ENCODE measurements at places on chromosomes 7 and 10. TPM values are rescaled to one million over a fixed set of nuclear protein-coding genes. Genes with fewer than 3 reads are reported as not detected.

- H3K36me3 ChIP-seq, result peaks cover 22% of the 10 kb centered on the region
- no peak overlapping the region for H3K27ac ChIP-seq
- H3K27me3 ChIP-seq, result no peaks in the 10 kb centered on the region
- H3K4me3 ChIP-seq, result no peak overlapping the region
- no peak for DNase-seq
These were observed 161.5 kb upstream of the SH2B2 start for GRCh38 chr7:102125127-102125596.

DNA sequence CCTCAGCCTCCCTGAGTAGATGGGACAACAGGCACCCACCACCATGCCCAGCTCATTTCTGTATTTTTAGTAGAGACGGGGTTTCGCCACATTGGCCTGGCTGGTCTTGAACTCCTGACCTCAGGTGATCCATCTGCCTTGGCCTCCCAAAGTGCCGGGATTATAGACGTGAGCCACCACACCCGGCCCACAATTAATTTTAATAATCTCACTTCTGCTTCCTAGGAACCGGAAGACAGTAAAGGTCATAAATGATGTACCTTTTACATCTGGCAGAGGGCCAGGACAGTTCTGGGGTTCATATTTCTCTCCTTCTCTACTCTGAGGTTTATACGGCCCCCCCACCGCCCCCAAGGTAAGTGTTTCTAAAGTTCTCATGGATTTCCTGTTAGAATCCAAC lies 31.2 kb upstream of the AOAH start:
- no peaks in the 10 kb centered on the region for H3K27me3 ChIP-seq
- H3K27ac ChIP-seq, result no peak overlapping the region
- H3K36me3 ChIP-seq, result peaks cover 2% of the 10 kb centered on the region
- no peak overlapping the region for H3K4me3 ChIP-seq
- H3K4me1 ChIP-seq, result peaks cover 19% of the 10 kb centered on the region

- no peaks in the 10 kb centered on the region for H3K4me1 ChIP-seq
- no peaks in the 10 kb centered on the region for H3K36me3 ChIP-seq
- DNase-seq, result no peak
- H3K27me3 ChIP-seq, result peaks cover 72% of the 10 kb centered on the region
- H3K27ac ChIP-seq, result no peak overlapping the region
These were observed 97.9 kb downstream of the EMX2 start for GRCh38 chr10:117640406-117640805.

GRCh38 chr10:23051855-23052331 lies 43.5 kb upstream of the MSRB2 start:
- no peaks in the 10 kb centered on the region for H3K27me3 ChIP-seq
- no peak overlapping the region for H3K4me3 ChIP-seq
- H3K4me1 ChIP-seq, result peaks cover 39% of the 10 kb centered on the region
- no peak for DNase-seq
- no peak overlapping the region for H3K27ac ChIP-seq

- peak overlapping the region; percentile 29 for H3K4me3 ChIP-seq
- H3K27me3 ChIP-seq, result no peaks in the 10 kb centered on the region
- H3K4me1 ChIP-seq, result peaks cover 19% of the 10 kb centered on the region
- H3K36me3 ChIP-seq, result no peaks in the 10 kb centered on the region
- peak overlapping the region; percentile 67 for H3K27ac ChIP-seq
These were observed 23.7 kb downstream of the AKR1E2 start for GRCh38 chr10:4849555-4850242.

- no peak overlapping the region for H3K4me3 ChIP-seq
- H3K27me3 ChIP-seq, result peaks cover 14% of the 10 kb centered on the region
- no peaks in the 10 kb centered on the region for H3K36me3 ChIP-seq
These were observed 115.2 kb downstream of the PLXNA4 start for GRCh38 chr7:132461032-132461592.

GRCh38 chr10:44233561-44234482 lies 151.1 kb downstream of the CXCL12 start:
- H3K4me3 ChIP-seq, result peak overlapping the region; percentile 17
- no peak overlapping the region for H3K27ac ChIP-seq
- H3K36me3 ChIP-seq, result peaks cover 6% of the 10 kb centered on the region
- peaks cover 26% of the 10 kb centered on the region for H3K4me1 ChIP-seq

- H3K27me3 ChIP-seq, result no peaks in the 10 kb centered on the region
- peak overlapping the region; percentile 90 for H3K4me3 ChIP-seq
- H3K27ac ChIP-seq, result peak overlapping the region; percentile 98
- DNase-seq, result peak; percentile 32
These were observed 488 bp downstream of the EIF4H start for GRCh38 chr7:74174606-74175082.

GRCh38 chr7:132065193-132065988 lies 509.0 kb upstream of the PODXL start:
- no peaks in the 10 kb centered on the region for H3K4me1 ChIP-seq
- no peaks in the 10 kb centered on the region for H3K36me3 ChIP-seq
- no peak overlapping the region for H3K27ac ChIP-seq
- peaks cover 21% of the 10 kb centered on the region for H3K27me3 ChIP-seq

- H3K4me1 ChIP-seq, result peaks cover 3% of the 10 kb centered on the region
- H3K4me3 ChIP-seq, result no peak overlapping the region
- peaks cover 4% of the 10 kb centered on the region for H3K27me3 ChIP-seq
- DNase-seq, result no peak
These were observed 17.1 kb upstream of the MACROH2A2 start for GRCh38 chr10:70035531-70035930.

- no peaks in the 10 kb centered on the region for H3K27me3 ChIP-seq
- H3K27ac ChIP-seq, result peak overlapping the region; percentile 87
- no peak for DNase-seq
- H3K4me1 ChIP-seq, result peaks cover 36% of the 10 kb centered on the region
- peak overlapping the region; percentile 1 for H3K4me3 ChIP-seq
- H3K36me3 ChIP-seq, result peaks cover 8% of the 10 kb centered on the region
These were observed 66.4 kb downstream of the ST8SIA6 start for GRCh38 chr10:17387861-17388503.

- no peak overlapping the region for H3K4me3 ChIP-seq
- no peak overlapping the region for H3K27ac ChIP-seq
- H3K4me1 ChIP-seq, result no peaks in the 10 kb centered on the region
- H3K27me3 ChIP-seq, result no peaks in the 10 kb centered on the region
- H3K36me3 ChIP-seq, result peaks cover 12% of the 10 kb centered on the region
These were observed 79.1 kb upstream of the TNRC18 start for GRCh38 chr7:5502721-5503243.

GRCh38 chr7:29038463-29038862 lies 80.3 kb upstream of the TRIL start:
- H3K36me3 ChIP-seq, result no peaks in the 10 kb centered on the region
- no peak for DNase-seq
- no peaks in the 10 kb centered on the region for H3K27me3 ChIP-seq
- no peak overlapping the region for H3K4me3 ChIP-seq
- H3K27ac ChIP-seq, result no peak overlapping the region
- H3K4me1 ChIP-seq, result peaks cover 24% of the 10 kb centered on the region

DNA sequence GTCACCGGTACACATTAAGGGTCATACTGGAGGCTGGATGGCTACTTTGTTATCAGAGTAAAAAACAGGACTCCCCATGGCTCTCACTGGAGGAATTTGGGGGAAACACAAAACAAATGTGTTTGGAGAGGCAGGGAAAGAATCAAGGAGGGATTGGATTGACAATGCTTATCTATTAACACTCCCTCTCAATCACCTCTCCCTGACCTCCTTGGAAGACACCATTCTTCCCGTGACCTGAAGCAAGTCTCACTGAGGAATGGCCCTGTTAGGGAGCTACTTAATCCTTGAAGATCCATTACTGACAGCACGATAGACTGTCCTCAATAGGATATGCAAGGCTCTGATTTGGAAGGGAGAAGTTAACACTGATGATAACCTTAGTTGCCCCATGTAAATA lies 242.1 kb upstream of the PTN start:
- H3K4me3 ChIP-seq, result no peak overlapping the region
- H3K36me3 ChIP-seq, result no peaks in the 10 kb centered on the region
- peaks cover 3% of the 10 kb centered on the region for H3K27me3 ChIP-seq

DNA sequence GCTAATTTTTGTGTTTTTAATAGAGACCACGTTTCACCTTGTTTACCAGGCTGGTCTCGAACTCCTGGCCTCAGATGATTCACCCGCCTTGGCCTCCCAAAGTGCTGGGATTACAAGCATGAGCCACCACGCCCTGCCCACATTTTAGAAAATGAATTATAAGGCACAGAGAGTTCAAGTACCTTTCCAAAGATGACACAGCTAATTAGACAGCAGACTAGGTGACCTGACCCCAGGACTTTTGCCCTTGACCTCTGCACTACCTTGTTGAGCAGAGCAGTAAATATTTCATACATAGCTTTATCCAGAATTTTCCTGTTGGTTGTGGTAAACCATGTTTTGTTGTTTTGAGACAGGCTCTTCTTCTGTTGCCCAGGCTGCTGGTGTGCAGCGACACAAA lies 131.3 kb upstream of the KCTD7 start:
- H3K27ac ChIP-seq, result no peak overlapping the region
- no peaks in the 10 kb centered on the region for H3K36me3 ChIP-seq
- H3K4me1 ChIP-seq, result peaks cover 1% of the 10 kb centered on the region
- H3K27me3 ChIP-seq, result no peaks in the 10 kb centered on the region

GRCh38 chr10:95861386-95861785 lies 46.4 kb upstream of the CC2D2B start:
- no peaks in the 10 kb centered on the region for H3K27me3 ChIP-seq
- H3K36me3 ChIP-seq, result peaks cover 3% of the 10 kb centered on the region
- no peak overlapping the region for H3K4me3 ChIP-seq
- DNase-seq, result no peak

DNA sequence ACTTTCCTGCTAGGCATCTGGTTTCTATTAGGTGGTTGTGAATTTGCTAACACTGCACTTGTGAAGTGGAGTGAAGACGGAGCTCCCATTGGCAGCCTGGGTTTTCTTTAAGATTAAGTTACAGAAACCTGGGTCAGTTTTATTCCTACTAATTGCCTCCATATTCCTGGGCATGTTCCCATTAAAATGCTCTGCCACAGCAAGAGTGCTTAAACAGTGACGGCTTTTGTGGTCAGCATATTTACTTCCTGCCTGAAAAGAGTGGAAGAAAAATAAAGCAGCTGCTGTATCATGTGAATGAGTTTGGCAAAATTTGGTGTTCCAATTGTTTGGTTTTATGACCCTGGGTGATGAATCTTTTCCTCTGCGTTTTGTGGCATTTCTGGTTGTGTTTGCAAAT lies 96.9 kb upstream of the PLXDC2 start:
- H3K4me1 ChIP-seq, result no peaks in the 10 kb centered on the region
- H3K27me3 ChIP-seq, result no peaks in the 10 kb centered on the region
- no peak for DNase-seq
- H3K27ac ChIP-seq, result no peak overlapping the region
- no peak overlapping the region for H3K4me3 ChIP-seq
- no peaks in the 10 kb centered on the region for H3K36me3 ChIP-seq

DNA sequence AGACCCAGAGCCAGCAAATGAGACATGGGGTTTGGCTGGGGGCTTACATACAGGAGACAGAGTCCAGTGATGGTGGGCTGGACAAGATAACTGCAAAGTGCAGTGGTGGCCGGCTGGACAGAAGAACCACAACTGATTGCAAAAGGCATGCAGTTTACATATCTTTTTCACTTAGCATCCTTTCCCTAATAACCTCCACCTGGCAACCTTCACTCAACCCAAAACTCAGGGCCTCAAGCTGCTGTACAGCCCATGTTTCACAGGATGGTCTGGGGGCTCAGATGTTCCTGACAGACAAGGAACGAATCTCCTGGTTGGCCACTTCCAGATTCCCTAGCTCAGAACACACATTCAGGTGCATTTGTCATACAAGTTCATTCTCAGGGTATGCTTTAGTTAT lies 7.8 kb upstream of the PDCD4 start:
- H3K4me1 ChIP-seq, result peaks cover 35% of the 10 kb centered on the region
- H3K4me3 ChIP-seq, result no peak overlapping the region
- H3K27ac ChIP-seq, result no peak overlapping the region
- no peaks in the 10 kb centered on the region for H3K27me3 ChIP-seq
- H3K36me3 ChIP-seq, result no peaks in the 10 kb centered on the region

GRCh38 chr7:480531-481218 lies 39.0 kb downstream of the PDGFA start:
- H3K27ac ChIP-seq, result no peak overlapping the region
- DNase-seq, result no peak
- H3K36me3 ChIP-seq, result no peaks in the 10 kb centered on the region
- no peak overlapping the region for H3K4me3 ChIP-seq

DNA sequence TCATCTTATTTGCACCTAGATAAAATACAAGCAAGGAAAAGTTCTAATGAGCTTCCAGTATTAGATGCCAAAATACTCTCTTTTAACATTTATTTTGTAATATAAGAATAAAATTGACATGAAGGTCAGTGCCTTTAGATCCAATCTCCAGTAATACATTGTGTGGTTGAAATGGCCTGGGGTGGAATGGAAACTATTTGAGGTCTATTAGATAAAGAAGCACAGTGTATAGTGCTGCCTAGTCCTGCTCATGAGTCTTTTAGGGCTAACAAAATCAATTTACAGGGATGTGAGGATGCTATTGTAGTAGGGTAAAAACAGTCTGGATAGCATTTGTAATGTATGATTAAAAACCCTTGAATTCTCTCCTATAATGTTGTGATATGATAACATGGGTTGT lies 84.5 kb upstream of the ETV1 start:
- H3K27me3 ChIP-seq, result no peaks in the 10 kb centered on the region
- H3K36me3 ChIP-seq, result no peaks in the 10 kb centered on the region
- DNase-seq, result no peak
- no peak overlapping the region for H3K27ac ChIP-seq
- H3K4me3 ChIP-seq, result no peak overlapping the region
- no peaks in the 10 kb centered on the region for H3K4me1 ChIP-seq

DNA sequence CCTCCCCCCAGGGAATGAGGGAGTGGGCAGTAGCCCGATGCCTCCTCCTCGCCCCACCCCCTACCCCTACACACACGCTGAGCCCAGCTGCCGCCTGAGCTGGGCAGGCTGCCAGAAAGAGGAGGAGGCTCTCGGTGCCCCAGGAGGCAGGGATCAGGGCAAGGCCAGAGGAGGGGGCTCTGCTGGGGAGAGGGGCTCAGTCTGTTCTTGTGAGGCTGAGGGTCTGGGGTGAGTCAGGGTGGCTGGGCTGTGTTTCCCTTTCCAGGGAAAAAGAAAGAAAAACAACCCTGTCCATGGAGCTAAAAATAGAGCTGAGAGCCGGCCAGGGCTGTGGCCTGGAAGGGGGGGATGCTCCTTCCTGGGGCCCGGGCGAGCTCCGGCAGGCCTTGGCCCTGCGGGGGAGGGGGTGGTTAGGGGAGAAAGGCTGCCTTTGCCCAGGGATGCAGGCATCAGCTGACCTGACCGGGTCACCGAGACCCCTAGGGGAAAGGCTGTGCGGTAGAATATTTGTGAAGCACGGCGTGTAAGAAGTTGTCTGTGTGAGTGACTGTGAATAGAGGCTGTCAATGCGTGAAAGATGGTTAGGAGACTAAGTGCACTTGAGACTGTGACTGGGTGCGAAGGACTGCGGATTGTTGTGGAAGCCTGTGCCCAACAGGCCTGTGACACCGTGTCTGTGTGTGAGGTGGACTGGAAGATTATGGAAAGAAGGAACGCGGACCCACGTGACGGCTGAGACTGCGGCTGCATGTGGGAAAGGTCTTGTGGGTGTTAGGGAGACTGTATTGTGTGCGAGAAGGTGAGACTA lies 1.2 kb upstream of the LZTS2 start:
- peaks cover 3% of the 10 kb centered on the region for H3K36me3 ChIP-seq
- H3K27me3 ChIP-seq, result no peaks in the 10 kb centered on the region
- H3K4me3 ChIP-seq, result peak overlapping the region; percentile 75

Gene CLDN3
- total RNA-seq, result 49.9 TPM

Gene DENND2A
- total RNA-seq, result 39.8 TPM

Gene PAX4
- total RNA-seq, result 23.6 TPM

Gene FAM25C
- not detected for total RNA-seq

Gene ZP3
- not detected for total RNA-seq

Gene SLC18A2
- 0.20 TPM for total RNA-seq

Gene GLUD1
- 72.4 TPM for total RNA-seq

Gene GIMAP1
- total RNA-seq, result not detected

Gene ANKRD61
- total RNA-seq, result 0.47 TPM

Gene NRG3
- 32.2 TPM for total RNA-seq

Gene CYREN
- 73.8 TPM for total RNA-seq
